Fibroblast of skin of scalp (primary cell): ENCODE measurements at places on chromosomes 13 and 19.
A peak's percentile ranks its signal among the peaks of the same experiment; 100 is the strongest.

GRCh38 chr13:23680845-23681669 is 110.8 kb downstream of the TNFRSF19 start:
- no peak for DNase-seq

GRCh38 chr19:2201473-2202148 is 34.5 kb downstream of the PLEKHJ1 start:
- DNase-seq, result no peak

- DNase-seq, result no peak
Measured at GRCh38 chr13:30413842-30414241, 8.5 kb upstream of the UBE2L5 start.

DNA sequence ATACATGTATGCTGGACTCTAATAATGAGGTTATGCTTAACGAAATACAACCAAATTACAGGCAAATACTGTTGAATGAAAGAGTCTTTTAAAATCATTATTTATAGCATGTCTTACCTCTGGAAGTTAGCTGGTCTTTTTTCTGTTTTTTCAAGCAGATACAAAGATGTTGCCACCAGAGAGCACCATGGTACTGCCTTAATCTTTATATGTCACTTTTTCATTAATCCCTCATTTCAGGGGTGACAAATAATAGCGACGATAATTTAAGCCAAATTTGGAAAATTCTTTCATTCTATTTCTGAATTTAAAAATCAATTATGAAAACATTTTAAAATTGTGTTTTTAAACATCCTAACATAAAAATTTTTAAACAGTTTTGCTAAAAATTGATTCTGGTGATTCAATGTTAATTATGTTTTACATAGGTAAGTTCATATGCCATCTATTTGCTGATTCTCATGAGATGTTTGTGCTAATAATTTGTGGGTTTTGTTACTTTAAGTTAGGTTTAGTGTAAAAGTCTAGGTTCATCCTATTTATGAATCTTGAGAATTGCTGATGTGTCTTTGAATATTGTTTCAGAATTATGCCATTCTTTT is 379.3 kb upstream of the SGCG start:
- DNase-seq, result peak; percentile 13

DNA sequence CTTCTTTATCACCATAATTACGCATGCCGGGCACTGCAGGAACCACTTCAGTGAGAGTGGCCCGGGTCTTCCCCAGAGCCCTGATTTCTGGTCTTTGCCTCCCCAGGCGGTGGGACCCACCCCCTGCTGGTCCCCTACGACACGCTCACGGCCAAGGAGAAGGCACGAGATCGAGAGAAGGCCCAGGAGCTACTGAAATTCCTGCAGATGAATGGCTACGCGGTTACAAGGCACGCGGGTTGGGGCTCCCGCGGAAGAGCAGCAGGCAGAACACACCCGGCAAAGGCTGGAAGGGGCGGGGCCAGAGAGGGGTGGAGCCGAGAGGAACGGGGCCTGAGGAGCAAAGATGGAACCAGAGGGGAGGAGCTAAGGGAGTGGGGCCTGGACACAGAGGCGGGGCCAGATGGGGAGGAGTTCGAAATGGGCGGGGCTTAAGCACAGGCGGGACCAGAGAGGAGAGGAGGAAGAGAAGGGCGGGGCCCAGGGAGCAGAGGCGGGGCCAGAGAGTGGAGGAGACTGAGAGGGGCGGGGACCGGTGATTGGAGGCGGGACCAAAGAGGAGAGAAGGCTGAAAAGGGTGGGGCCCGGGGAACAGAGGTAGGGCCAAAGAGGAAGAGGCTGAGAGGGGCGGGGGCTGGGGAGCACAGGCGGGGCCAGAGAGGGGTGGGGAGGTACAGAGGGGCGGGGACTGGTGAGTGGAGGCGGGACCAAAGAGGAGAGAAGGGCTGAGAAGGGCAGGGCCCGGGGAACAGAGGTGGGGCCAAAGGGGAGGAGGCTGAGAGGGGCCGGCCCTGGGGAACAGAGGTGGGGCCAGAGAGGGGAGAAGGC is 73.4 kb downstream of the RYR1 start:
- peak; percentile 62 for DNase-seq

DNA sequence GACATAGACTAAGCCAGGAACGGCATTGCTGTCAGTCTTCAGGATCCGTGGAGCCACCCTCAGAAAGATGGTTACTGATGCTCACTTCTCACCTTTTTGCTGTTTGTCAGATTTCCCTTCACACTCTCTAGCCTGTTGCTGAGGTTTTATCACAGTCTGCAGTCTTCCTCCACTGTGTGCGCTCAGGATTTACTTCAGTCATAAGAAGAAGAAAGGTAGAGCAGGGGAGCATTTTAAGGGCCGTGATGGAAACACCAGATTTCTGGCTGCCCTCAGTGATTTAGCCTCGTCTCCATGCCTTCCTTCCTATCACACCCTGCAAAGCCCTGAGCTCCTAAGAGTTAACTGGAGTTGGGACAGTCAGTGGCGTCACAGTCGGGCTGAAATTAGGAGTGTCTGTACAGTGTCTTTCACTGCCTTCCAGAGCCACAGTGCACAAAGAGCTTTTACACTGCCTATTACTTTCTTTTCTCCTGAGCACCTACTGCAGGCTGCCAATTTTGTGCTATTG is 60.0 kb upstream of the GPR183 start:
- DNase-seq, result no peak

- no peak for DNase-seq
Measured at GRCh38 chr19:31658993-31659896, 310.0 kb upstream of the TSHZ3 start.

- peak; percentile 23 for DNase-seq
Measured at GRCh38 chr13:19862481-19863313, 752 bp downstream of the ZMYM5 start.

- peak; percentile 36 for DNase-seq
Measured at GRCh38 chr19:11699931-11700794, 38.6 kb downstream of the ZNF823 start.

DNA sequence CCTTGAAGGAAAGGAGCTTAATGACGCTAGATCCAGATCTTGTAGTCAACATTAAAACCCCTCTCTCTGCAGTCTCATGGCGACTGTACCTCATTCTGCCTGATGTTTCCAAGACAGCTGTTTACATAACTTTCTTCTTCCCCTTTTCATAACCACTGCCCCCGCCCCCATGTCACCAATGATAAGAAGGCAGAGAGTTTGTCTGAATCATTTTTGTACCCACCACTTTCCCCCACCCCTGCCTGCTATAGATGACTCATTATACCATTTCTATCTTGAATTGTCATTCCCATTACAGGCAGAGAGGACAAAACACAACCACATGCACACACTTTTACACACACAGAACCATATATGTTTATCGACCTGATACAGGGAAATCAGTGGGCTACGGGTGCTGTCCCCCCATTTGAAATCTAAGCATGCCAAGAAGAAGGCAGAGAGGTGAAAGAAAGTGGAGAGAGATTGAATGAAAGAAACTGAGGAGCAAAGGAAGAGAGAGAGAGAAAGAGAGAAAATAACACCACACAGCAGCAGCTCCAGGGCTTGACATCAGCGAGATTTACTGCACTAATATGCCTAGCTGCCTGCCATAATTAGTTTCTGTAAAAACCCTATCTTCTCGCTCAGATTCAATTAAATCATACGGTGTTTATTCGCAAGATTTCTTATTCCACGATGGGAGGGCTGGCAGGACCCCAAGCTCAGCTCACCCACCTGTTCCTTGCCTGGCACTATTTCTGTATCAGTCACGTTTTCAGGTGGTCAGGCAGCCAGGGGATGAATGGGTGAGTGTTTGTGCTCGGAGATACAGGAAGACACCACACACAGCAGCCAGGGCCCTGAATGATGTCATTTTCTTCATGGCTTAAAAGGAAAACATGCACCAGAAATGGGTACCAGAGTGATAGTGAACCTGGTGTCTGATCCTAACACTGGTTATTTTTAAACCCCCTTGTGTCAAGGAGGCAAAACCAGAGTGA is 114.3 kb upstream of the SERP2 start:
- DNase-seq, result peak; percentile 57

GRCh38 chr13:51811046-51811445 is 7.1 kb upstream of the DHRS12 start:
- DNase-seq, result no peak

- DNase-seq, result no peak
Measured at GRCh38 chr19:6087074-6087571, 23.2 kb downstream of the RFX2 start.

- no peak for DNase-seq
Measured at GRCh38 chr19:57096685-57097361, 23.0 kb upstream of the USP29 start.

DNA sequence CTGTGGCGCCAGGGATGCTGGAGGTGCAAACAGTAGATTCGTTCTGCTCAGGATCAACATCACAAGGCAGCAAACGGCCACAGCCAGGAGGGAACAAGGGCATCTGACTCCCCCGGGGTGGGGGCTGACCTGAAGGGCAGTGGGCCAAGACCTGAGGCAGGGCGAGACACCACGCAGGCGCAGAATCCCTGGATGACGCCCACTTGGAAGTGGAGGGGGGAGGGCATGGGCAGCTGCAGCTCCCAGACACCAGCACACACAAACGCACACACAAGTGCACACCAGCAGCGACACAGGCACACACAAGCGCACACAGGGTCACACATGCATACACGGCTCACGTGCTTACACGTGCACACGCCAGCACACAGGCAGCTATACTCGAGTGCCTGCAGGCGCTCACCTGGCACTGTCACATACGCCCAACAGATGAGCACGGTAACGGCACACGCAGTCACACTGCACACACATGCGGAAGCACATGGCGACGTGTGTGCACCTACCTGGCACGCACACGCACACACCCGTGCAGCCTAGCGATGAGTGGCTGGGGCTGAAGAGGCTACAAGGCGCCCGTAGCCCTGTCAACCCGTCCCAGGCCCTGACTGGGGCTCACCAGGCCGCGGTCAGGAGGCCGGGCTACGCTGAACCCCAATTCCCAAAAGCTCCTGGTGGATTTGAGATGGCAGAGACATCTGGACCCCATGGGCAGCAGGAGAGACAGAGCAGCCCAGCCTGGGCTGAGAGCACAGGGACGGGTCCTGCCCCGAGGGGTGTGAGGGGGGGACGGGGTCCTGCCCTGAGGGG is 5.5 kb downstream of the C2CD4C start:
- DNase-seq, result no peak

GRCh38 chr13:45413826-45414307 is 4.3 kb downstream of the SLC25A30 start:
- no peak for DNase-seq

- no peak for DNase-seq
Measured at GRCh38 chr13:47671776-47672175, 329.3 kb downstream of the SUCLA2 start.

- no peak for DNase-seq
Measured at GRCh38 chr13:52394586-52394985, 11.4 kb downstream of the THSD1 start.

DNA sequence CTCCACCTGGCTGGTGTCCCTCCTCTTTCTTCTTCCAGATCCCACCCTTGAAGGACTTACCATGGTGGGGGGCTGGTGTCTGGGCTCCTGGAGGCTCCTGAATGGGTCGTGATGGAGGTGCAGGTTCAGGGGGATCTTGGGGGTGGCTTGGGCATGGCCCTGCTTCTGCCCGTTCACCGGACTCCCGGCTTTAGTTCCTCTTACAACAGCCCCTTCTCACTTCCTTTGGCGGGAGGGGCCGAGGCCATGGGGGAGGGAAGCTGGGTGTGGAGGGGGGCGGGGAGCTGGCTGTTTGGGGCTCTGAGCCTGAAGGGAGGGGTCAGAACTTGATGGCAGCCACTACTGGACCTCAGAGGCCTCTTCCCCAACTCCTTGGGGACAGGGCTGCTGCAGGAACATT is at the start of gene MYO1F:
MYO1F (minus strand) TSS at position 196 of the 400 bp plus-strand sequence; CDS start at position 63, 133 bp downstream.
- DNase-seq, result no peak

DNA sequence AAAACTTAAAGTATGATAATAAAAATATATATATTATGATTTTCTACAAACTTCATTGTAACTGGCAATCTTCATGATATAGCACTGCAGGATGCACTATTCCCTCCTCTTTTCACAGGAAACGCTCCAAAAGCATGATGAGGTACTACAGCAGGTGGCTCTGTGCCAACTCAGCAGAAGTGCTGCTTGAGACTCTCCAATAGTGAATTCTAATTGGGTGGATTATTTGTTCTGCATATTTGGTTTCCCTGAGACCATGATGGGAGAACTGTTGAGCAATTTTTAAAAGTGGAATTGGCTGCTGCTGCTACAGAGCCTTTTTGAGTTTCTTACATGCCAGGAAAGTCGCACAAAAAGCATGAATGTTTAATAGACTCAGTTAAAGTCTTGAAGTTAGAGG is 1782.4 kb upstream of the PCDH20 start:
- peak; percentile 61 for DNase-seq

- DNase-seq, result no peak
Measured at GRCh38 chr13:93745884-93746283, 519.3 kb downstream of the GPC6 start.

DNA sequence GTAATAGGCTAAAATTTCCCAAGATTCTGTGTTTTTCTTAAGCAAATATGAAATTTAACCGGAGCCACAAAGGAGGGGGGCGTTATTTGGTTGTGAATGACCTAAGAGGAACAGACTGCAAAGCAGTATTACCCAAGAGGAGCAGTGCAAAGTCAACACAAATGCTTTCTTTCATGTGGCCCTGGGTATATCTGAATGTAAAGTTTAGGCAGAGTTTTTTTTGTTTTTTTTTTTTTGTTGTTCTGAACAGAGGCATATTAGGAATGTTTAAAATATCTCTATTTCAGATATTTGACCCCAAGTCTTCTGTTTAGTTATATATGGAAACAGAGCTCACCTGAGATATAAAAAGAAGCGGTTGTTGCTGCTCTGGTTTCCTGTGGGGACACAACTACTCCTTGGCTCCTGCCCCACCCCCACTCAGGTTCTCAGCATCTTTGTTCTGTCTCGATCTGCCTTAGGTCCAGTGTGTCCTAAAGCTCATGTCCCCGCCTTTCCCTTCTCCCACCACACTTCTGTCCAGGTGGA is 220.7 kb downstream of the RFC3 start:
- DNase-seq, result no peak

GRCh38 chr13:107258599-107259187 is 690.8 kb upstream of the ARGLU1 start:
- DNase-seq, result no peak

DNA sequence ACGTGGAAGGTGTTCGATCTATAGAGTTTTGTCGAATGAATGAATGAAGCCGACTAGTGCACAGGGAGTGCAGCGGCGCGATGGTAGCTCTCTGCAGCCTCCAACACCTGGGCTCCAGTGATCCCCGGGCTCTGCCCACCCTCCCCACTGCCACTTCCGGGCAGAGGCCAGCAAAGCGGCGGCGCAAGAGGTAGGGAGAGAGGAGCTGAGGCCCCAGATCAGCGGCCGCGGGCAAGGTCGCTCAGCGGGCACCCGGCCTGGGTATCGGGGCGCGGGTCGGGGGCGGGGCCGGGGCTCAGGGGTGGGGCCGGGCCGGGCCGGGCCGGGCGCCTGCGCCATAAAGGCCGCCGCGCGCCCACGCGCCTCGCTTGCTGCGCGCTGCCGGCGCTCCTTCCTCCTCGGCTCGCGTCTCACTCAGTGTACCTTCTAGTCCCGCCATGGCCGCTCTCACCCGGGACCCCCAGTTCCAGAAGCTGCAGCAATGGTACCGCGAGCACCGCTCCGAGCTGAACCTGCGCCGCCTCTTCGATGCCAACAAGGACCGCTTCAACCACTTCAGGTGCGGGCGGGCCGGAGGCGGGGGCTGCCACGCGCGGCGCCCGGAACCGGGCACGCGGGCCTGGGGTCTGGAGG is at the start of gene GPI:
GPI (plus strand) TSS at position 367 of the 633 bp plus-strand sequence; CDS start at position 438, 71 bp downstream.
- peak; percentile 33 for DNase-seq

- peak; percentile 23 for DNase-seq
Measured at GRCh38 chr19:21158523-21159135, 16.8 kb downstream of the ZNF431 start.
